Activated CD4-positive, alpha-beta T cell treated with anti-CD3 and anti-CD28 coated beads for 36 hours (primary cell): ENCODE measurements at places on chromosomes 5 and 9.
A peak's percentile ranks its signal among the peaks of the same experiment; 100 is the strongest.

DNA sequence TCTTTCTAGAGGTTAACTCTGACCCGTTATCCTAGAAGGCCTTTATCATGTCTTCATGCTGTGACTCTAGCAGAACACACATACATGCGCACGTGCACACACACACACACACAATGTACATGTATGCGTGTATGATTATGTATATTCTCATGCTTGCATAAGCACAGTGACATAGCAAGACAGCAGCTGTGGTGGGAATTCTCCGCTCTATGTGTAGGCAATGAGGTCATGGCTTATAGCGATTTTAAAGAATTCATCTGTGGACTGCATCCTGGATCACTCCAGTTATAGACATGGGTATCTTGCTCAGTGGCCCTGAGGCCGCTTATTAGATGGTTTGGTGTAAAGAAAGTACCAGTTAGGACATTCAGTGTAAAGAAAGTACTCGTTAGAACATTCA lies 106.2 kb downstream of the FBXL7 start:
- DNase-seq = no peak

GRCh38 chr9:73411494-73411893 lies 259.8 kb downstream of the ANXA1 start:
- DNase-seq = no peak

DNA sequence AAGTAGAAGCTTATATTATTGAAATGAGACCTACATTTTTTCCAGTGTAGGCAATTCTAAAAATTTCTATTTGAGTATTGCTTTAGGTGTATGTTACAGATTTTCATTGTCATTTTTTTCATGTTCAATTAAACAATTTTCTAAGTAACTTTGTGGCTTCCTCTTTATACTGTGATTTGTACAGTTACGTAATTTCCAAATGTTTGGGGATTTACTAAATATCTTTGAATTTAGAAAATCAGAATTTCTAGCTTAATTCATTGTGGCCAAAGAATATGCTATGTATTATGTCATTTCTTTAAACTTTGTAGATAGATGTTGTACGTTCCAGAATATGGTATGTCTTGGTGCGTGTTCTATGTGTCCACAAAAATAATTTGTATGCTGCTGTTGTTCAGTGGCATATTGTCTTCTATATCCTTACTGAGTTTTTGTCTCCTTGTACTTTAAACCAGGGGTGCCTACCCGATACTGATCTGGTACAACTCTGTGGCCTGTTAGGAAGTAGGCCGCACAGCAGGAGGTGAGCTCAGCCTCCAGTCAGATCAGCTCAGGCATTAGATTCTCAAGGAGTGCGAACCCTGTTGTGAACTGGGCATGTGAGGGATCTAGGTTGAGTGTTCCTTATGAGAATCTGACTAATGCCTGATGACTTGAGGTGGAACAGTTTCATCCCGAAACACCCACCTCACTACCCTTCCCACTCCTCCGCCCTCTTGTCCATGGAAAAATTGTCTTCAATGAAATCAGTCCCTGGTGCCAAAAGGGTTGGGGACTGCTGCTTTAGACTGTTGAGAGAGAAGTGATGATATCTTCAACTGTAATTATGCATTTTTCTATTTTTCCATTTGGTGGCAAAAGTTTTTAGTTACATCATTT lies 63.5 kb downstream of the UBE2R2 start:
- no peak for DNase-seq

GRCh38 chr5:107485184-107485583 lies 185.6 kb downstream of the EFNA5 start:
- no peak for DNase-seq

DNA sequence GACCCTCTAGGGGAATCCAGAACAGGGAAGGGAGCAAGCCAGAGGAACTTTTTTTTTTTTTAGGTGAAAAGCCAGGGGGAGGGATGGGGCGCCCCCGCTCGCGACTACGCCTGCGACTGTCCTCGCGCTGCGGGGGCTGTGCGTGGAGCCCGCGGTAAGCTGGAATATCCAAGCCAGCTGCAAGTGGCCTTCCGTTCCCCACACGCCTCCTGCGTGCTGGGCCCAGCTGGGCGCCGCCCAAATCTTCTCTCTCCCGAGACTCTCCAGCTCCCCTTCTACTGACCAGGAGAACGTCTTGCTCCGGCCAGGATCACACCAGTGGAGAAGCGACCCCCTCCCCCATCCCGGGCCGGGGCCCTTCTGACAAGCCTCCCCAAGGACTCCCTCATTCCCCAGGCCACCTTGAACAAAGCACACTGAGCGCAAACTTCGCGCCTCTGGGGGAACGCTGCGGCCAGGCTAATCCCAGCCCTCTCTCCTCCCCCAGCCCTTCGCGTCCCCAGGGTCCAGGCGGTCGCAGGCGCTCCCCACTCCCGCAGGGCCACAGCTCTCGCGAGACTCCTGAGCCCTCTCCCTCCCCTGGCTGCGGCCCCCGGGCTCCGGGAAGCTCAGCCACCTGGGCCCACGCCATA lies 6.6 kb downstream of the BARX1 start:
- no peak for DNase-seq

DNA sequence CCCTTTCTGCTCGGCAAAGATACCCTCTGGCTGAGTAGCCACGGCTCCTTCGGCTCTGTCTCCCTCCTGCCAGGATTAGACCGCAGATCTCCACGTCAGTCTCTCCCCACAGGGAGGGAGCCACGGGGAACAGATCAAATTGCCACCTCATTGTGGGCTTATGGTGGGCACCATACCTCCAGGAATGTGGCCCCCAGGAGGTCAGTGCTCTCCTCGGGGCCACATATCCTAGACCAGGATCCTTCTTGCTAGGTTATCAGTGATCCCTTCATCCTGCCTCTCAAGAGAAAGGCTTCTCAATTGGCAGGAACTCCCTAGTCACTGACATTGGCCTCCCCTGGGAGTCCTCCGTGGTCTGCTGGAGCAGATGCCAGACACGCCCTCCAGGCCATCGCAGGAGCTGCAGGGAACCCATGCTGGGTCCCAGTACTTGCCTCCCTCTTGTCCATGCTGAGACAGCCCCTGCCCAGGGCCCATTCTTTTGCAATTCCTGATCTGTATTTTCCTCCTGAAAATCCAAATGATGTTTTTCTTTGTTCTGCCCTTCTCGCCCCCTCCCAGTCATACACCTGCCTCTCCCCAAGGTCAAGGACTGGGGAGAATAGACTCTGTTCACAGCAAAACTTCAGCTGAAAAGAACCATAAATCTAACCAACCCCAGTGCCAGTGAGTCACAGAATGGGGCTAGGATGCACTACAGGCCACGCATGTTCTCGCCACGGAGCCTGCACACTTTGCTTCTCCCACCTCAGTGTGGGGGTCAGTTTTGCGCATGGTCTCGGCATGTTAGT lies 31.6 kb upstream of the ENHO start:
- DNase-seq = no peak

DNA sequence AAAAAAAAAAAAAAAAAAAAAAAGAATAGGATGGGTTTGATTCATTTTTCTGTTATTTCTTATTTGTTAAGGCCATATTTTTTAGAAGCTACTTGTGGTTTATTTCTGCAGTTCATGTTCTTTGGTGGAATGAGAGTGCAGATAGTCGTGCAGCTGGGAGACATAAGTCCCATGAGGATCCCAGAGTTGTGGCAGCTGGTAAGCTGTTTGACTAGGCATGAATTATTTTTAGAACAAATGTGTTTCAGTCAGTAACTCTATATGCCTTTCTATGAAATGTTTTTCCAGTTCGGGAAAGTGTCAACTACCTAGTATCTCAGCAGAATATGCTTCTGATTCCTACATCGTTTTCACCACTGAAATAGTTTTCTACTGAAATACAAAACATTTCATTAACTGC lies 5.0 kb upstream of the NIPSNAP3B start:
- DNase-seq = no peak

GRCh38 chr9:121700165-121700831 lies 48.9 kb downstream of the DAB2IP start:
- DNase-seq = peak; percentile 44
